Skeletal muscle cell (primary cell): ENCODE measurements at places on chromosomes 2 and 18.

DNA sequence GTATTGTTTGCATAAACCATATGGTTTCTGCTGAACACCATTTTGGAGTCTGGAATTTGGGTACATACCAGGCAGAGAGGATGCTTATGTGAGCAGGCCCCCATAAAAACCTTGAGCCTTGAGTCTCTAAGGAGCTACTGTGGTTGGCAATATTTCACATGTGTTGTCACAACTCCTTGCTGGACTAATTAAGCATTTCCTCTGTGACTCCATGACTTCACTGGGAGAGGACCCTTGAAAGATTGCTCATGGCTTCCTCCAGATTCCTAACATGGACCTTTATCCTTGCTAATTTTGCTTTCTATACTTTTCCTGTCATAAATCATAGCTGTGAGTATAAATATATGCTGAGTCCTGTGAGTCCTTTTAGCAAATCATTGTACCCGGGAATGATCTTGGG is 7.6 kb upstream of the COQ10B start:
- DNase-seq, result peak; percentile 10

DNA sequence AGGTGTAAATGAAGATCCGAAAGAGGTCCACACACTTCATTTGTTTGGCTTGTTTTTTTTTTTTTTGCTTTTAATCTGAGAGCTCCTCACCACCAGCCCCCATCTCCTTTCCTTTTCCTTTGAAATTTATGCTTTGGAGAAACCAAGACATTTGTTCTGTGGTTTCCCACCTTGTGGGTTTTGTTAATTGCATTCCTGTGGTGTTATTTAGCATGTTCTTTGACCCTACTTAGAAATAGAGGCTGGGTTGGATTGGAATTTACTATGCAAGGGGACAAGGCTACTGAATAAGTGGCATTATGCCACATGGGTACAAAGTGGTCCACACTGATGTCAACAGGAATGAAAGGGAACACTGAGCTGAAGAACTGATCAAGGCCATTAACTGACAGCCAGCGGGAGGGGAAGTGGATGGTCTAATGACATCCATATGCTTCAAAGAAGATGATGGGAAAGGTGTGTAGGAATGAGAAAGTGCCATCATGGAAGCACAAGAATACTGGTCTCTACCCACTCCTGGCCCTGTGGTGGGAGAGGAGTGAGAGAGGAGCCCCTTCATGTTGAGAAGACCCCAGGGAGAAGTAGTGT is 8.9 kb downstream of the CCL20 start:
- no peak for DNase-seq

DNA sequence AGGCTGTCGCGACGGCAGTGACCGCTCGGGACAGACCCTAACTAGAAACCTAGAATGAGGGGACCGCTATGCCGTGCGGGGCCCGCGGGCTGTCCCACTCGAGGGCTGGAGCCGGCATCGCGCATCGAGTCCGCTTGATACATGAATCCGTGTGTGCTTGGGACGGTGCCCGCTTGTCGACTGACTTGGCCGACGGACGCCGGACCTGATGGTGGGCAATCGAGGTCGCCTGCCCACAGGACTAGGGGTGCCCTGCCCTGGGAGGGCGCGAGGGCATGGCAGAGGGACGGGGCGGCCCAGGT is 749 bp upstream of the PTMA start:
- no peak for DNase-seq

DNA sequence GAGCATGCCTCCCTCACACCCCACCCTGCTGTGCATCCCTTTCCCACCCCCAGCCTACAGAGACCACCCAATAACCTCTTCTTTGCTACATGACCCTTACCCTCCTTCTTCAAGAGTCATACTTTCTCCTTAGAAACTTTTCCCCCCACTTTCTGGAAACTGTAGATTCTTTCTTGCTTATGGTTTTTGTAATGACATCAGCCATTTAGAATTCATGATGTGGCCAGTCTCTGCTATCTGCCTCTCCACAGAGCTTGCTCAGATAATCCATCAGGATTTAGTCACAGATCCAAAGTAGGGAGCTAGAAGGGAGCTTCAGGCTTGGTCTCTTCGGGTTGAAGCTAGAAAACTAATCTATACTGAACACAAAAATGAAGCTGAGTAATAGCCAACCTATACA is 36.5 kb downstream of the GALM start:
- peak; percentile 59 for DNase-seq

- no peak for DNase-seq
Measured at GRCh38 chr2:189726271-189726670, 36.3 kb downstream of the OSGEPL1 start.

GRCh38 chr2:9699139-9700108 is 68.6 kb upstream of the YWHAQ start:
- DNase-seq, result peak; percentile 52

- peak; percentile 41 for DNase-seq
Measured at GRCh38 chr2:67055387-67056304, 341.5 kb upstream of the ETAA1 start.

- no peak for DNase-seq
Measured at GRCh38 chr2:203672856-203673255, 33.6 kb upstream of the CD28 start.

GRCh38 chr2:3637692-3638455 is 20.1 kb upstream of the ALLC start:
- DNase-seq, result no peak

DNA sequence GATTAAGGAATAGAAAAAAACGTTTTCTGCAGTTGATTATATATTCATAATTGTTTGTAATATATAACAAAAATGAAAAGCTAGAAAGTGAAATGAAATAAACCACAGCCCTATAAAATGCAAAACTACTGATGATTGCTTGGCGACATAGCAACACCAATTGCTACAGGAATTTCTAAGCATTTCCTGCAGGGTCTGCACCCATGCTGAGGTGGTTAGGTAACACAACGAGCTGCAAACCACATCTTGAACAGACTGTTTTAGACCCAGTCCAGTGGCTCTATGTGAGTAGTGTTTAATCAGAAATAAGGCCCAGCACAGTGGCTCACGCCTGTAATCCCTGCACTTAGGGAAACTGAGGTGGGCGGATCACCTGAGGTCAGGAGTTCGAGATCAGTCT is 17.2 kb upstream of the UGT1A9 start:
- DNase-seq, result no peak

DNA sequence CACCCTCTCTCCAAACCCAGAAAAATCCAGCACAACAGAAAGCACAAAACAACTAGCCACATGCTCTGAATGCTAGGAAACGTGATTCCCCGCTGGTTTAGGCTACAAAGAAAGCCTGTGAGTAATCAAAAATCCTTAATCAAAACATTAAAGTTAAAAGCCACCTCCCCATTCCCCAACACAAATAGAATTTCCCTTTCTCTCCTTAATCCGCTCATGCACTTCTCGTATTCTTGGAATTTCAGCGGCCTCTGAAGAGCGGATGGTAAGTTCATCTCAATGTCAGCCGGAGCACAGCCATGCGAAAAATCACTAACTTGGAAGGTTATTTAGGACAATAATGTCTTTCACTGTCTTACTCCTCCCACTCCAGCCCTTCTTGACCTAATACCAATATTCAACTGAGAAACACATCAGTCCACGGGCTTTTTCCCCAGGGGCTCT is 126.7 kb downstream of the OSBPL1A start:
- no peak for DNase-seq

- DNase-seq, result no peak
Measured at GRCh38 chr2:98448441-98449145, 3.9 kb downstream of the INPP4A start.

- no peak for DNase-seq
Measured at GRCh38 chr2:108573061-108573460, 38.8 kb downstream of the LIMS1 start.

- DNase-seq, result no peak
Measured at GRCh38 chr2:71610671-71611070, 157.3 kb downstream of the DYSF start.

DNA sequence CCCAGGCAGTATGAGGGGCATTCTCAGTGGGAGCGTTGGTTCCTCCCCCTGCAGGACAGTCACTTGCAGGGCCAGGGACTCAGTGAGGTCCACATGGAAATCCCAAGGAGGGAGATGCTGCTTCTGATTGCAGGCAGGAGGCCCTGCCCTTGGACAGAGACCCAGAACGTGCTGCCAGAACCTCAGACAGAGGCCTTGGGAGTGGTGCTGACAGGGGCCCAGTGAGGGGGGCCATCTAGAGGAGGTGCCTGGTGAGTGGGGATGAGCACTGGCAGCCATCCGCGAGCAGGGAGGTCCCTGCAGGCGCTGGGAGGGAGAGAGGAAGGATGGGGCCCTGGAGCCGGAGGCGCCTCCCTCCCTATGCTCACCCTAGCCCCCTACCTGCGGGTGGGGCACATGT is 133.1 kb downstream of the DYSF start:
- DNase-seq, result no peak

DNA sequence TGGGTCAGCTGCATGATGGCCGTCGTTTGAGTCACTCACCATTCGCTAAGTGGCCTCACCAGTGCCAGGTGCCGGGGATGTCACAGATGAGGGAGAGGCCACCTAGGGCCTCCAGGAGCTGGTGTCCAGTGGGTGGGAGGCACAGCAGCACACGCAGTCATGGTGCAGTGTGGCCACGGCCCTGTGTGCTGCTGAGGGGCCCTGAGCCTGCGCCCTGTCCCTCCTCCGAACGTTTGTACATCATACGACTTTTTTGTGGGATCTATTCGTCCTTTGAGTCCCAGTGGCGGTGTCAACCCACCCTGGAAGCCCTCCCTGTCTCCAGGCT is 30.1 kb upstream of the ODC1 start:
- no peak for DNase-seq

GRCh38 chr2:172021074-172021931 is 21.6 kb downstream of the METAP1D start:
- DNase-seq, result no peak

GRCh38 chr2:85754313-85755095 is 713 bp downstream of the ATOH8 start:
- no peak for DNase-seq

GRCh38 chr2:152434395-152435182 is 99.6 kb downstream of the FMNL2 start:
- no peak for DNase-seq

GRCh38 chr2:231410293-231411004 is 14.9 kb downstream of the B3GNT7 start:
- no peak for DNase-seq

- DNase-seq, result no peak
Measured at GRCh38 chr2:59892398-59892797, 661.1 kb downstream of the BCL11A start.

- no peak for DNase-seq
Measured at GRCh38 chr18:10523544-10523943, 2.3 kb upstream of the NAPG start.

DNA sequence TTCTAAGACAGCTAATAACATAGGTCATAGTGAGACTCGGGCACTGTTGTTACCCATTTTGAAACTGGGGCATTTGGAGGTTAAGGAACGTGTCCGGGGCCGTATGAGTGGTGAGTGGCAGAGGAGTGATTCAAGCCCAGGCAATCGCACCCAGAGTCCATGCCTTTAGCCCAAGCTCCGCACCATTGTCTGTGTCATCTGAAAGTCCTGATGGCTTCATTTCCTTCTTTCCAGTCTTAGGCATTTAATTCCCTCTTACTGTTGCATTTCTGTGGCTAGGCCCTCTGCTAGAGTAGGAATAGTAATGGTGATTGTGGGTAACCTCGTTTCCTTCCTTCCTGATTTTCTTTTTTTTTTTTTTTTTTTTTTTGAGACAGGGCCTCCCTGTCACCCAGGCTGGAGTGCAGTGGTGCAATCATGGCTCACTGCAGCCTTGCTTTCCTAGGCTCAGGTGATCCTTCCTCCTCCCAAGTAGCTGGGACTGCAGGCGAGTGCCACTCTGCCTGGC is 49.8 kb upstream of the ASB1 start:
- no peak for DNase-seq

DNA sequence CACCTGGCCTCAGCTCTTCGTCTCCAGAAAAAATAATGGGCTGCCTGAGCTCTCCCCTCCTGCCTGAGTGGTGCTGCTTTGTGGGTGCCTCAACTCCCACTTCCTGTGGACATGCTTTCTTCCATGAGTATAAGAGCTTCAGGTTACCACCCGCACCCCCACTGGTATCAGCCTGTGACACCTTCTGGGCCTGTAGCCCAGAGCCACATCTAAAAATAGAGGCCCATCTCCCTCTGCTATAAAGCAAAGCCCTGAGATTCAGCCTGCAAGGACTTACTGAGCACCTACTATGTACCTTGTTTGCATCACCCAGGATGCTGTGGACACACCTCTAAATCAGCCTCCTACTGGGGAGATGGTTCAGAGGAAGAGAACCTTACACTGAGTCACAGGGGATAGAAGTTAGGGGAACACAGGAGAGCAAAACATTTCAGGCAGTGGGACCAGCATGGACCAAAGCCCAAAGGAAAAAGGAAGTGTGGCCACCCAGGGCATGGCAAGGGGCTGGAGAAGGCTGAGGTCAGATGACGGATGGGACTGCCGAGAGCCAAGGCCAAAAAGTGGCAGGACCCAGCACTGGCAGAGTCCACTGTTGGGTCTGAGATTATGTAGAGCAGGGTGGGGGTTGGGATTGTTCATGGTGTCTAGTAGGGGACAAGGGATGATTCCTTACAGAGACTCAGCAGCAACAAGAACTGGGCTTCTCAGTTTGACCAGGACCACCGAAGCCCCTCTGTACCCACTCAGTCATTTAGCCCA is 123.7 kb upstream of the PPP1CB start:
- no peak for DNase-seq

GRCh38 chr2:227804975-227805374 is 8.7 kb upstream of the CCL20 start:
- DNase-seq, result no peak

DNA sequence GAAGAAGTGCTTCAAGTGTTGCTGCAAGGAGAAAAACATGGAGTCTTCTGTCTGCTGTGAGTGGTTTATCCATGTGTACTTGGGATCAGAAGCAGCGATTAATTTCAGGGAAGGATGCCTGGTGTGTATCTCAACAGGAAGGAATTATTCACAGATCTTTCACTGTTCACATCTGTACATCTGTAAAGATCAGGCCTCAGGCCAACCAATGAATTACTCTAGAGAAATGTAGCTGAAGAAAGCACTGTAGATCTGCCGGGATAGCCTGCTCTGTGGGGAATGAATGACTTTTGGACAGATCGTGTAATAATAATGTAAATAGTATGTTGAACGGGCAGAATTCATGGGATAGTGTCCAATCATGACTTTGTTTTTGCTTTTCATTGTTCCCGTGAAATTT is 54.0 kb upstream of the SPP2 start:
- no peak for DNase-seq

GRCh38 chr18:25010623-25011374 is 341.2 kb downstream of the ZNF521 start:
- DNase-seq, result no peak

GRCh38 chr2:48991415-48992131 is 162.7 kb downstream of the FSHR start:
- no peak for DNase-seq

DNA sequence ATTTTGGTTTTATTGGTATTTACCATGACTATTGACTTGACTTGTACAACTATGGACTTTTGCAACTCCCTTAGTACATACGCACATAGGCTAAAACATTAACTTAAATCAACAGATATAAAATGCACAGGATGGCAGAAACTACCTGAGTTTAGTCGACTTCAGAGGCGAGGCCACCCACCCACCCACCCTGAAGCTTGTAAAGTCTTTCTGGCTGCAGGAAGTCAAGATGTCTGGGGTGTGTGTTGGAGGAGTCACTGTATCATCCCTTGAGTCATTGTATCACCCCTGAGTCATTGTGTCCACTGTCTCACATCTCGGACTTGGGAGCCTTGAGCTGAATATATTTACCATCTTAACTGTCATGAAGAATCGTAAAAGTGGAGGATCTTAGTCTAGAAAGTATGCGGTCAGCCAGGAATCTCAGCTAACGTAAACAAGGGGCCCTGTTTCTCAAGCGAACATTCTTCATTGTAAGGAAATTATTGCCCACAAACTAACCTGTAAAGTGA is 140.0 kb upstream of the ST6GAL2 start:
- DNase-seq, result peak; percentile 45
